ENCODE measurements at places on chromosomes 5 and 9.
A peak's percentile ranks its signal among the peaks of the same experiment; 100 is the strongest.

GRCh38 chr5:172506251-172506650 lies 51.9 kb upstream of the SH3PXD2B start:
- no peak for DNase-seq

DNA sequence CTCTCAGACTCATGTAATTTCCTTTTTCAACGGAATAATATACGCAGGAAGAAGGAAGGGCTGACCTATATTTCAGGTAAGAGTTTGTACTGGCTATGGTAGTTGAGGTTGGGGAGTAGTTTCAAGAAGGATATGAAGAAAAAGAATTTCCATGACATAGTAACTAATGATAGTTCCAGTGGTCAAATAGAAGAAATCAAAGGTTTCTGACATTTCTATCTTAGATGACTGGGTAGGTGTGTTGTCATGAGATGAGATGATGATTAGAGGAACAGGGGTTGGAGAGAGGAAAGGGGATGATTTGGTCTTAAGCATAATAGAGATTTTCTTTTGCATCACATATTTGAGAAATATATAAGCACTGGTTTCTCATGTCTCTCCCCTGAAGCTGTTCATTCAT lies 166.0 kb downstream of the SPATA31D1 start:
- DNase-seq, result no peak

GRCh38 chr5:89707891-89708290 lies 701.7 kb downstream of the CETN3 start:
- no peak for DNase-seq

DNA sequence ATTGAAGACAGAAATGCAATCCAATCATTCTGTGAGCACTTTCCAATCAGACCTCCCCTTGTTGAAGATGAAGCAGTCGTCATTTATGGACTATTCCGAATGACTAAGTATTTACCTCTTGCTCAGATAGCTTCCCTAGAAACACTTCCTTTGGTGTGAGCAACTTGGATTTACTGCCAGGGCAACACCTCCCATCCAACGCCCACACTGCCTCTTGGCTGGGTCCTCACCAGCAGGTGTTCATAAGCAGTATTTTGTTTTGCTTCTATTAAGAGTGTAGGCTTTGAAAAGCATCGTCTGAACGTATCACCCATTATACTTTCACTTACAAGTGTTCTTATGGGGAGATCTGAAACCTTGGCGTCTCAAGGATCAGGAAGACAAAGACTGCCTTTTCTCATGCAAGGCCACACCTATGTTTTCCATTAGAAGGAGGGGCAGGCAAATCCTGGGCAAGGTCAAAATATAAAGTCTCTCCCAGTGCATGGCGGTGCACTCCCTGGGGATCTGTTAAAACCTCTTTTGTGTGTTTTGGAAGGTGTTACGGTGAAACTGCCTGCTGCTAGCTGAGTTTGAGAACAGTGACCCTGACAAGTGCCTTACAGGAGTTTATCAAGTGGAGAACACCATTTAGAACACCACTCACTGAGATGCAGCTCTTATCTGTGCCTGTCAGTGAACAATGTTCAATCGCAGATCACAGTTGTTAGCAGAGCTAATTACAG lies 10.6 kb upstream of the MARCHF3 start:
- DNase-seq, result peak; percentile 96

DNA sequence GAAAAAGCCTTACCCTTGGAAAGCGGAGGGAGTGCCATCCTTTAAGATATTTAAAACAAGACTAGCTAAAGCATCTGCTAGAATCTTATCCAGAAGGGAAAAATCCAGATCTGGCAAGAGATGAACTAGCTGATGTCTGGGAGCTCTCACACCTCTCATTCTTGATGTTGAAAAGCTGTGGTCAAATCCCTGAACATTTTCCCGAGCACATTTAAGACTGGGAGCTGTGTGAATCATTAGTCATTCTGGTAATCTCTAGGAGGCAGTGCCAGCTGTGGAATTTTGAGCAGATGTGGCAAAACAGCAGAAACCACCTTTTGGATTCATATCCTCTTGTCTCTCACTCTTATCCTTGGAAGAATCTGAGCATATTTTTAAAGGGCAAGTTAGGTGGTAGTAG lies 218.0 kb downstream of the MAN2A1 start:
- DNase-seq, result peak; percentile 22

DNA sequence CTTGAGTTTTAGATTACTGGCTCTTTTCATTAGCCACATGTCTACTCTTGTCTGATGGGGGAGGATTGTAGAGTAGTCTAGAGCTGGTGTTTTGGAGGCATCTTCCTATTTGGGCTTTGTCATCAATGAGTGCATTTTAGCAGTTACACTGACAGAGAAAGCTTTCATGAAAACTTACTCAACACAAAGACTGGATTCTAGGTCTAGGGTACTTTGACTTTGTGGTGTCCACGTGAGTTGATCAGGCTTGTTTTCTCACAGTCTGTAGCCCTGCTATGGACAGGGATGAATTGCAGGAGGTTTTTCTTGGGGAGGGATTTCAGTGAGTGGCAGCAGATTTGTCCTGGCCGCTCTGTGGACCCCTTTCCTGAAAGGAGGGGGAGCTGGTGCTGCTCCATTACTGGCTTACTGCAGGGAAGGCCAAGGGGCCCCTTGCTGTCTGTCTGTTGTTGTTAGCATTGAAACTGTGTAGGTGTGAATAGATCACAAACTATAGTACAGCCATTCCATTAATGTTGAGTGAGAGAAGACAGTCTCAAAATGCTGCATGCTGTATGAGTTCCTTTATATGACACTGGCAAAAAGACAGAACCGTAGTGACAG lies 6.6 kb downstream of the TRIO start:
- no peak for DNase-seq

DNA sequence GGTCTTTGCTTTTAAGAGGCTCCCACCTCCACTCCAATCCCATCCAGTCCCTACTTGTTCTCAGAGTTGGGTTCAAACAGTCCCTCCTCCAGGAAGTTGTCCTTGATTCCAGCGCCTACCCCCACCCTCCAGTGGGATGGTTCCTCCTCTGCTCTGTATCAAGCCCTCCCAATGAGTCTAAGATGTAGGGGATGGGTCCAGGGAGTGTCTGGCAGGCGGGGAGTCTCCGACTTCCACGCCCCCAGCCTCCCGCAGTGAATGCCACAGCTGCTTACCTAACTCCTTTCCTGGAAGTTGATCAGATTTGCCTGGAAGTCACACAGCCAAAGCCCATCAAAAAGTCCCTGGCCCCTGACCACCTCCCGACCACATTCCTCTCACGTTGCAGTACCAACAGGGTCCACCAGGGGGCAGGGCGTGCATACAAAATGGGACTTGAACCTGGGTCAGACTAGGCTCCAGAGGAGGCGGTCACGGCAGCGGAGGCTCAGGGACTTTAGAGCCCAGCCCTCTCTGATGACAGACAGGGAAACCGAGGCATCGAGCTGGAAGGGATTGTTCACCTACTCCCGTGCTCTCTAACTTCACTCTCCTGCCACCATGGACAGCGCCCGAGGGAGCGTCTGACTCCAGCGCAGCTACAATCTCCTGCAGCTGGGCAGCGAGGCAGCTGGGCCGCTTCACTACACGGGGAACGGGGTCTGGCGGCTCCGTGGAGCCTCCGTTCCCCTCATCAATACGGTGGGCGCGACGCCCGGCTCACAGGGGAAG lies 25.0 kb upstream of the TDRD7 start:
- DNase-seq, result peak; percentile 35

All from bronchial epithelial cell (primary cell).